ENCODE measurements at places on chromosomes 5 and 9.

DNA sequence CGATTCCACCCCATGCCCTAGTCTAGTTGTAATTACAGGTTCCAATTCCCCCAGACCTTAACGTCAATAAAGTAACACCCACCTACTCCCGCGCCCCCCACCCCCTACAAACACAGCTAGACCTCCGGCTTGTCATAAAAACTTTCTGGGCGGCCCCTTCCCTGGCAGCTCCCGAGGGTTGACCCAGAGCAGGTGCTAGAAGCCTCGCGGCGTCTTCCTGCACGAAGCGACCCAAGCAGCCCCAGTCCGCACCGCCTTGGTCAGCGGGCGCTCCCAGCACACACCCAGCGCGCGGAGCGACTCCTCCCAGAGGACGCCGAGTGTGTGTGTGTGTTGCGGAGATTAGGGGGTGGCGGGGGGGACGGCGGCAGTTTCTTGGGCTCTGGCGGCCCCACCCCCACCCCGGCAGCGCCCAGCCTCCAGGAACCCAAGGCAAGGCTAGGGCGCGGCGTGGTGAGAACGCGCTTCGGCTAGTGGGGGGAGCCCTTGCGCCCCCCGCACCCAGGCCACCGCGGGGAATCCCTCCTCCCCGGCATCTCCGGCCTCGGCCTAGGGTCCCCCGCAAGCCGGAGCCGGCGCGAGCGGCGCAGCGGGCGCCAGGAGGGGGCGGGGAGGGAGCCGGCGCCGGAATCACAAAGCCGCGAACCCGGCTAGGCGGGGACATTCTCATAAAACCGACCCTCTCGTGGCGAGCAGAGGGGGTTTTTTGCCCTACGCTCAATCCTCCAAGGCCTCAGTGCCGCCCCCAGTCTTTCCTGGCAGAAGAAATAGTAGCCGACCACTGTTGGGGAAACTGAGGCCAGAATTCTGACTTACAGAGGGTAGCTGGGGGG is 2.2 kb downstream of the PCDH1 start:
- no peak for DNase-seq

DNA sequence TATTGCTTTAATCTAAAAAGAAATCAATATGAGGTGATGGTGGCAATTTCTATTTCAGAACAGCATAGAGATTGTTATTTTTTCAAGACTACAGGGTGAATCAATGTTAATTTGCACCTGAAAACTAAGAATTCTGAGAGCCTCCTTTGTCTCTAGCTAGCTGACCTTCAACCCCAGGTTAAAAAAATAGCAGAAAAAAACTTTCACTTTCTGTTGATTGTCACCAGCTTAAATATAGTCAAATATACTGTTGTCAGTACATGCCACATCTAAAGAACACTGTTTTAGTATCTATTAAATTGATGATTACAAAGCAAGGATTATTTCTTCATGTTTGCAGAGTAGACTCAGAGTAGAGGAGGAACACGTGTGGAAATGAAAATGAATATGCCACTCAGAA is 1371.4 kb downstream of the MAT2B start:
- no peak for DNase-seq

DNA sequence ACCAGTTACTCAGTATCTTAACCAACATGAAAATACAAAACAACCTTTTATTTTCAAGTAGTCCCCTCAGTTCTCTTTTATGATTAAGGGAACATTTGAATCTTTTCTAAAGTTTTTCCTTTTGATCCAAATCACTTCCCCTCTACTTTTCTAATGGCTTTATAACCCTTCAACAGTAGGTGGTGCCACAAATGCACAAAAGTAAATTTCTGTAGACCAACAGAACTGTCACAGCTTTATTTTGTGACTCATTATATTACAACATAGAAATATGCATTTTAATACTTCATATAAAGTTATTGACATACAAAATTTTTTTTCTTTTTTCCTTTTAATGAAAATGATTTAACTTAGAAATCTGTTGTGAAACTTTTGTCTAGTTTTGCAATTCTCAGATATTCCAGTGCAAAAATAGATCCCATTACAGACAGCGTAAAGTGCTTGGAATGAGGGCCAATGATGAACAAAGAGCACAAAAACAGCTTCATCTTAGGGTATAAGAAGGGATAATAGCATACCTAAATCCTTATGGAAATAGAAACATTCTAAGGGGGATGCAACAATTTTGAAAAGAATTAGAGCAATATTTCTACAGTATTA is 17.0 kb downstream of the NIPSNAP3B start:
- no peak for DNase-seq

DNA sequence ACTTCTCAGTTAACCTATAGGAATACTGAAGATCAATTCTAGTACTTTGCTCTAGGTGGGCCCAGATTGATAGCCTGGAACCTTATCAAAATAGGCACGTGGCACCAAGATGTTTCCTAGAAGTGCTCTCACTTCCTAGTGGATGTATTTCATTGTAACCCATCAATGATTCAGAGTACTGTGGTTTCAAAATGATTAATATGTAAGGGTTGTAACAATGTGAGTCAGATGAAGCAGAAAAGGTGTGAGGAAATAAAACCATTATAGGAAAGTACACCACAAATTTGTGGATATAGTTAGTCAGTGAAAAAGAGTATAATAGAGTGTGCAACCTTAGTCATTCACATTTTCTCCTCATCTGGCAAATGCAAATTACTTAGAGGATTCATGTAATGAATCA is 177.3 kb upstream of the FST start:
- DNase-seq = no peak

GRCh38 chr5:134090522-134090921 is 24.0 kb upstream of the TCF7 start:
- peak; percentile 52 for DNase-seq

GRCh38 chr5:169439362-169439761 is 138.4 kb upstream of the SLIT3 start:
- no peak for DNase-seq

DNA sequence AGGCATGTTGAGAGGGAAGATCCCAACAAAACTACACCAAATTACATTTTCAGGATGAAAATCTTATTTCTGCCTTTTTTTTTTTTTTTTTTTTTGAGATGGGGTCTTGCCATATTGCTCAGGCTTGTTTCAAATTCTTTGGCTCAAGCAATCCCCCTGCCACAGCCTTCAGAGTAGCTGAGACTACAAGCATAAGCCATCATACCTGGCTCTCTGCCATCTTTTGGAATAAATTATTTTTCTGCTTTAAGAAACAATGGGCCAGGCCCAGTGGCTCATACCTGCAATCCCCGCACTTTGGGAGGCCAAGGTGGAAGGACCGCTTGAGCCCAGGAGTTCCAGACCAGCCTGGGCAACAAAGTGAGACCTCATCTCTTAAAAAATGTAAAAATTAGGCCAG is 14.3 kb downstream of the AFF4 start:
- DNase-seq = no peak

DNA sequence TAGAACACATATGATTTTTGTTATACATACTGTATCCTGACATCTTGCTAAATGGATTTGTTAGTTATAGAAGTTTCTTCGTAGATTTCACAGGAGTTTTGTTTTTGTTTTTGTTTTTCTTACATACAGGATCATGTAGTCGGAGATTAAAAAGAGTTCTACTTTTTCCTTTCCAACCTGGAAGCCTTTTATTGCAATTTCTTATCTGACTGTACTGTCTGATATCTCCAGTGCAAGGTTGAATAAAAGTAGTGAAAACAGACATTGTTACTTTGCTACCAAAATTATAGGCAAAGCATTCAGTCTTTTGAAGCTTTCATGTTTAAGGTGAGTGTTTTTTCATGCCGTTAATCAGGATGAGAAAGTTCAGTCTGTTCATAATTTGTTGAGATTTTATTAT is 117.4 kb upstream of the PRSS3 start:
- DNase-seq = no peak

GRCh38 chr5:145484158-145484557 is 351.0 kb downstream of the PRELID2 start:
- no peak for DNase-seq

DNA sequence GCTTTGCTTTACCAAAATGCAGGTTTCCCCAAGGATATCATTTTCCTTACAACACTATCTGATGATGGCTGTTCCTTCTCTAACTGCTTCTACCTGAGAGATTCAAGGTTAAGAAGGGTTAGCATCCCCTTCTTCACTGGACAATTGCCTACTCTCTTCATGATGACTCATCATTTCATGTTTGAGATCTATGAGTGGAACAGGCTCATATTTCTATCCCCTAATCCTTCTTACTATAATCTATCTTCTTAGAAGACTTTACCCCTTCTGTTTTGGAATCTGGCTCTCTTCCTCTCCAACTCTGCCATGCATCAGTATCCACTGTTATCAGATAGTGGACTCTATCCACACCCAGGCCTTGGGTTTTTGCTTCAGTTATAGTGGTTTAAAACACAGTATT is 54.3 kb downstream of the NR3C1 start:
- DNase-seq = no peak

DNA sequence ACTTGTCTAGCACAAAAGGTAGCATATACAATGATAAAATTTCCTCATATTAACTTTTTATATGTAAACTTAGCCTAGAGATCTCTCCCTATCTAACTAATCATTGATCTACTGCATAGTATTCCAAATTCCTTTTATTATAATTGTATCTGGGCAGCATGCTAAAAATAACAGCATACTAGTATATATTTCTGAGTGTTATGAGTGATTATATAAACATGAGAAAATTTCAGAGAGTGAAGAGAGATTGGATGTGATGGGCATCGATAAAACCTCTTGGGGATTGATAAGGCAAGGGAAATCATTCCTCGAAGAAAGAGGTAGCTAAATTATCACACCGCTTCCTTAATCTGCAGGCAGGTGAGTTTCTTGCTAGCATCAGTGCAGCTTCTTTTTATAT is 158.2 kb downstream of the HMHB1 start:
- no peak for DNase-seq

DNA sequence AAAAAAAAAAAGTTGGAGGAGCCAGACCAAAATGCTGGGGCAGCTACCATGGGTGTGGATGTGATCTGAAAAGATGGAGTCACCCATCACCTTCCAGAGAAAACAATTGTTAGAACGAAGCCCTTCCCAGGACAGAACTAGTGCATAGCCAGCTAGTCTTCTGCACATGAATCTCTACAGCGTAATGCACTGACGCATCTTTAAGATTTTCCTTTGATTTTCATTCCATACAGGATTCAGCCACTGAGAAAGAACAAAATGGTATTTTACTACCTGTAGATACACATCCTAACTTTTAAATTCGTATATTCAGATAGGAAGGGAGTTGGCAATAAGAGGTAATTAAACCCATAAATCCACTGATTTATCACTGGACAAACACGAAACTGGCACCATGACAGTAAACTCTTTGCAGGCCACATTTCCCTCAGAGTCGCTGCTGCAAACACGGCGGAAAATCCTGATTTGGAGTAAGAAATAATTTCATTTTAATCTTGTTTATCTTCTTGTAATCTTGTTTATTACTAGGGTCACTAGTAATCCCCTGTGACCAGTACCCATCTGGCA is 206.6 kb downstream of the SPOCK1 start:
- no peak for DNase-seq

- no peak for DNase-seq
These were observed 7.7 kb downstream of the FBXO38 start for GRCh38 chr5:148391422-148391821.

- no peak for DNase-seq
These were observed 78.0 kb downstream of the GNAQ start for GRCh38 chr9:77953590-77953989.

DNA sequence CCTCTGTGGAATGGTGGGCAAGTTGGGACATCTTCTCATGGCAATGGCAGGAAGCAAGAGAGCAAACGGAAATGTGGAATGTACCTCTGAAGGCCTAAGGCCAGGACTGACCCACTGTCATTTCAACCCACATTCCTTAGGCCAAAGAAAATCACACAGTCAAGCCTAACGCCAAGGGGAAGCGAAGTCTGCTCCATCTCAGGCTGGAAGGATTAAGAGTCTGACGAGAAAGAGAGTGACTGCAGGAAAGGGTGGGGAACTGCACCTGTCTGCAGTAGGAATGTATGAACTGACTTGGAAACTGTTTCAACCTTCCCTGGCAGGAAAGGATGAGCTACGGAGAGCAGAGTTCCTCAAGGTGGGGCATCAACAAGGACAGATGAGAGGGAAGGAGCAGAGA is 90.2 kb upstream of the TAS2R1 start:
- DNase-seq = no peak

- no peak for DNase-seq
These were observed 35.2 kb downstream of the YIPF5 start for GRCh38 chr5:144135113-144135762.

DNA sequence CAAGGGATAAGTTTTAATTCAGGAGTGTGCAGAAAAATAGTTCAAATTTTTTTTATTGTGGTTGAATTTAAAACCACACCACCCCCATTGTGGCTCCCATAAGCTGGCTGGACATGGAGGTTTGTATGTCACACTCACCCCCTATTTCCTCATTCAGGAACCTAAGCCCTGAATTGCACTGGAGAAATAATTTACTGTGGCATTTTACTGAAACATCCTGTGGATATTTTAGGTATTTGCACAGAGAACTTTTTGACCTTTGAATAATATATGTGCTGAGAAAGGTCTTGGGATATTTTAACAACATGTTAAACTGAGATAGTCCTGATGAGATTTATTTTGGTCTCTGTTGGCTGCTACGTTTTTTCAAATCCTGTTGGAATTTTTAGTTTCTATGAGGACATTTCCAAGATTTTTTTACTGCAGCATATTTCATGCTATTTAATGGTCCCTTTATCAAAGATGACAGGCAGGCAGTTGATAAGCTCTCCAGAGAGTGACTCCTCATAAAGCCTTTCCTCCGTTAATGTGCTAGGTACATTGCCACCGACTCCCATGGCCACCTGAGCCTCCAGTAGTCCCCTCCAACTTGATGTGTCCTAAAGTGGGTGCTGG is 51.2 kb upstream of the PALM2AKAP2 start:
- DNase-seq = no peak

DNA sequence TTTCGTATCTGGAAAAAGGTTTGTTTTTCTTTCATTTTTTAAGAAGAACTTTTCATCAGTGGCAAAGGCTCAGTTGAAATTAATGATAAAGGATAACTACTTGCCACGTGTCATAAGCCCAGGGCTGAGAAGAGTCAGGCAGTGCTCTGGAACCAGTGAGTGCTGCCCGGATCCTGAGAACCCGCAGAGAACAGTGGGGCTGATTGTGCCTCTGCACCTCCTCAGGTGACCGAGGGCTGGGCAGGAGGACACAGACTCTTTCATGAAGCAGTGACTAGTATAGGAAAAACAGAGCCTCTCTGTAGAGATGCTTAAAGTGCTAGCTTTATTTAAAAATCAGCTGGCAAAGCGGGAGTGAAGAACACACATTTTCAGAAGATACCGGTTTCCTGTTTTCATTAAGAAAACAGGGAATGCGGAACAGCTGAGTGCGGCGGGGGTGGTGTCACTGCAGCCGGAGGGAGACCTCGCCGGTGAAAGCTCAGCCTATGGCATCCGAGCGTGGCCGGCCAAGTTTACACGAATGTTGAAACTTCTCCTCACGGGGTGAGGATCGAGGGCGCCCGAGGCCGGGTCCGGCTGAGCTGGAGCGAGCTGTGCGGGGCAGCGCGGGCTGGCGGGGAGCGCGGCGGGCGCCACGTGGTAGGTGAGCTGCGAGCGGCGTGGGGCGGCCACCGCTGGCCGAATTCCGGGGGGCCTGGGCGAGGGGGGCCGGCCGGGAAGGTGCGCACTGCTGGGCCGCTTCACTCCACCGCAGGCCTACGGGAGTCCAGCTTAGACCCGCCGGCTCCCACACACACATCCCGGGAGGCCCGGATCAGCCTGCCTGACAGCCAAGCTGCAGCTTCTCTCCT is 134.7 kb upstream of the DMRT1 start:
- DNase-seq = no peak
